Stimulated activated CD8-positive, alpha-beta memory T cell treated with anti-CD3 and anti-CD28 coated beads, Interleukin-4, amount 100 ng/mL, for 4 hours (primary cell): ENCODE measurements at places on chromosomes 3 and 15.

DNA sequence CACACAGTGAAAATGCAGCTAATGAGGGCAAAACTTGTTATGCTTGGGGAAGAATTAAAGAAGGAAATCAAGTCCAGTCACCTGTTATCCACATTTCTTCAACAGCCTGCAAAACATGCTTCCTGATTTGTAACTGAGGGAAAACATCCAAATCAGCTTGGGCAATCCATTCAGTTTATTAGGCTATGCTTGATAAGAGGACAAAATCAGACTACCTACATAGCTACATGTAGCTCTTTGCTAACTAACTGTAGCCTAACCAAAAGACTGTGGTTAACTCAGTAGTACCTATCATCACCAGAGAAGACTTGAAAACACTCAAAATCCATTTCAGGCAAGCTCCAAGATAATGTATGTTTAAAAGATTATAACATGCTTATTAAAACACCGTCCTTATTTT lies 436.4 kb downstream of the SHQ1 start:
- DNase-seq = no peak

GRCh38 chr15:39699516-39700374 lies 82.9 kb downstream of the FSIP1 start:
- DNase-seq = no peak

DNA sequence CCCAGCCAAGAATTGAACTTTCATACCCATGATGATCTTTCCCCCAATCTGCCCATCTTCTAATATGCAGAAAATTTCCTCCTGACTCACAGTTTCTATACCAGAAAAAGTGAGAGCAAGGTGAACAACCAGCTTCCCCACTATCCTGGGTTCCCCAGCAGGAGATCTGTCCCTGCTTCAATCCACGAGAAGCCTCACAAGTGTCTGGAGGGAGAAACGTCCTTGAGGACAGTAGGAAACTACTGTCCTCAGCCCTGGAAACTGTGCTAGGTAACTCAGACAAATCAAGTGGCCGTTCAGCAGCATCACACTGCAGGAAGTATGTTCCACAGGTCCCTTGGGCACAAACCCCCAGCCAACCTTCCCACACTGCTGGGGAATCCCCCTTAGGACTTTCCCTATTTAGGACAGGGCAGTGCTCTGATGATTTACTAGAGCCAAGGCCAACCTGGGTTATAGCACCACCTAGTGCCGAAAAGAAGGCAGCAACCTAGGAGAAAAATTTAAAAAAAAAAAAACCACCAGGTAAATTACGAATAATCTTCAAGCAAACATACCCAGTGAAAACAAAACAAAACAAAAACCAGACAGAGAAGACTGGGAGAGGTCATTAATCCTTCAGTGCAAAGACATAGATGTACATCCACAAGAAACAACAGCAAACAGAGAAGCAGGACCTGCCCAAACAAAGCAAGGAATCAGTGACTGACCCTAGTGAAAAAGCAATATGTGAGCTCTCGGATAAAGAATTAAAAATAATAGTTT lies 36.0 kb downstream of the MORC1 start:
- no peak for DNase-seq

DNA sequence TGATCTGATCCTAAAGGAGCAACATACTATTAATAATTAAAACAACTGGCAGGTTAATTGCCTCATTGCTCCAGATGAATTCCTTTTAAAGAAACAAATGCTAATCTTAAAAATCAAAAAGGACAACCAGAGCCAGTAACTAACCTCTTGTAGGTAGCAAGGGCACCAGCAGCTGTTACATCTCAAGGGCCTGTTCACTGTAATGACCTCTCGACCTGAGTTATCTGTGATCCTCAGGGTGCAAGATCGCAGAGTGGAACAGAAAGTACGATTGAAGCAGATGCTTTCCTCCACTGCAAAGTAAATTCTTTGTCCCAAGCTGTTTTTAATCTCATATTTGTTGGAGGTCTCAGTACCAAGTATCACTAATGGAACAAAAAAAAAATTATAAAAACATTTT lies 11.4 kb downstream of the PLSCR5 start:
- no peak for DNase-seq

- no peak for DNase-seq
Measured at GRCh38 chr3:24591661-24592555, 97.3 kb upstream of the THRB start.

DNA sequence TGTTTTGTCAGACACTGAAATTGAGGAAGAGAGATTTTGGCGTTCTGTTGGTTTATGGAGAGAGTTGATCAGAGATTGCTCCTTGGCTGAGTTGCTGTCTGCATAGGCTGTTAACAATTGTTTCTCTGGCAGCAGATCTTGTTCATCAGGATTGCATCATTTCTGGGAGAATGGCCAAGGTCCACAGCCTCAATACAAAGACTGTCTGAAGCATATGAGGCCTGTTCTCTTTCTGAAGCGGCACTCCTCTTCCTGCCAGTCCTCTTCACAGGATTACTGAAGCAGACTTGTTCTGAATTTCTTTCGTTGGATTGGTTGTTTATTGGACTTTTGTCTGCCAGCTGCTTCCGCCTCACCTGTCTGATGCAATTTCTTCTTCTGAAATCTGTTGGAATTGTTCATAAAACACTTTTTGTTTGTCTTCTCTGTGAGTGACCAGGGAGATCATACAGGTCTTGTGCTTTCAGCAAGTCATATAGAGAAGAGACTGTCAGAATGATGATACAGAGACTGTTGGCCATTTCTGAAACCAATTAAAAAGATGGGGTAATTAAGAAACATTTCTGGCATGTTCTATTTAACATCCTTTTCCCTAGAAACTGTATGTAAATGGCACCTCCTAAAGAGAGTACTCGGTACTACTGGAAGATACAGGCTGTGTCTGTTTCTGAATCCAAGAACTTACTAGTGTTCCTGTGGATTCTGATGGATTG lies 25.5 kb downstream of the SETD5 start:
- no peak for DNase-seq

GRCh38 chr15:78927077-78927790 lies 17.6 kb downstream of the CTSH start:
- no peak for DNase-seq

- no peak for DNase-seq
Measured at GRCh38 chr15:88752951-88753350, 50.3 kb upstream of the ACAN start.

DNA sequence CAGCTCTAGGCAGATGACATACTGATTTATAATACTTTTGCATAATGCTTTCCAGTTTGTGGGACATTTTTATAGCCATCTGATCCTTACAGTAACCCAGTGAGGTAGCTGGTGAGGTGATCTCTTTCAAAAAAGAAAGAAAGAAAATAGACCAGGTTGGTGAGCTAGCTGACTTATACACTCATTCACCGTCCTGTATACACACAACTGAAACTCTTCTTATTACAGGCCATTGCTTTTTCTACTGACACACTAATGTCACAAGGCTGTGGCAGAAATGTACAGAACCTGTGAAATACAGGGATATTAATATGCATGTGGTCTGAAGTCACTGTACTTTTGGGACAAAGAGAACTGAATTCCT lies 150.2 kb upstream of the BHLHE40 start:
- DNase-seq = no peak

DNA sequence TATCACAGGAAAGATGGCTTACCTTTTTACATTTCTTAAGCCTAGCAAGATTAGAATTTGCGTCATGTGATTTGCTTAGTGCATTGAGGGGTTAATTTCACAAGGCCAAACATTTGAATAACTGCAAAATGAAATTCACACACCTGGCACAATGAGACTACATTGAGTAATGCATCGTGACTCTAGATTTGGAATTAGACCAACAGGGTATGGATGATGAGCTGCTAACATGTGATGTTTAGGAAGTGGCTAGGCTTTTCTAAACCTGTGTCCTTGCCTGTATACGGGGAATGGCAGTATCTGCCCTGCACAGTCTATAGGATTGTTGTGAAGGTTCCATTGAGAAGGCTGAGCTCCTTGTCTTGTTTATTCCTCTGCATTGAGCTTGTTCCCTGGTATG lies 160.1 kb downstream of the MFSD1 start:
- DNase-seq = no peak

- DNase-seq = no peak
Measured at GRCh38 chr3:50355829-50356552, 3.3 kb downstream of the TMEM115 start.

DNA sequence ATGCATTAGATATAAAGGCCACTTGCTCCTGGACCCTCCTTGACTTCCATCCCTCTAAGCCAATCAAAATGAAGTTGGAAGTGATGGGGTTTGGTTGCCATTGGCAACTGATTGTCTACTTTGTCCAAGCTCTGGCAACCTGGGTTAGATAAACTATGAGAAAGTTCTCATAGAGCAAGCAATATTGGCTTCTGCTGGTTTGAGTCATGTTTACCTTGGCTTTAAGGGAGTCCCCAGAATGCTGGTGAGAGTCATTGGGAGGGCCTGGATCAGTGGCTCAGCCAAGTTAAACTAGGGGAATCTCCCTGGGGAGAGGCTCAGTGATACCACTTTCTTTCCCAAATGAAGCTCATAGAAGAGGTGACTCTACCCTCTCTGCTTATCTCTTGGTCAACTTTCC lies 176.3 kb upstream of the ROPN1 start:
- DNase-seq = no peak

DNA sequence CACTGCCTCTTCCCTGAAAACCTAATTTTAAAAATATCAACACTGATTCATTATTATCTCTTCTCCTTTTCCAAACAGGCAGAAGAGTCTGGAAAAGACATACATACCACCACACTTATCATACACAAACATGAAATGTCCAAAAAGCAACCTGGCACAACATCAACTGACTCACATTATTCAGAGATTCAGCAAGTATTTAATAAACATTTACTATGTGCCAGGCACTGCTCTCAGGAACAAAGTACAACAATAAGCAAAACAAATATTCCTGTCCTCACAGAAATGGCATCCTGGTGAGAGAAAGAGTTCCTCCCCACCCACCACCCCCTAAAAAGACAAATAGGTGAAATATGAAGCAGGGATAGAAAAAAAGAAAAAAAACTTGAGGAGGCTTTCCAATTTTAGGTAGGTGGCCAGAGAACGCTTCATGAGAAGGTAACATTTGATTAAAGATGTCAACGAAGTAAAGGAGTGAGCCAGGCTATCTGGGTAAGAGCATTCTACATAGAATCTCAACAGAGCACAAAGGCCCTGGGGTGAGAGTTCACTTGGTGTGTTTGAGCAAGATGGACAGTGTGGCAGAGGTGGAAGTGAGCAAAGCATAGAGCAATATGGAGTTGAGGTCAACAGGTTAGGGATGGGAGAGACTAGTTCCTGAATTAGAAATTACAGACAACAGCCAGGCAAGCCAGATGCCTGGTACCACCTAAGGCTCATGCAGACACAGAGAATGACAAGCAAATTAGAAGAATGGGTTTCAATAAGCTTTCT lies 141.7 kb downstream of the OSBPL10 start:
- DNase-seq = no peak

DNA sequence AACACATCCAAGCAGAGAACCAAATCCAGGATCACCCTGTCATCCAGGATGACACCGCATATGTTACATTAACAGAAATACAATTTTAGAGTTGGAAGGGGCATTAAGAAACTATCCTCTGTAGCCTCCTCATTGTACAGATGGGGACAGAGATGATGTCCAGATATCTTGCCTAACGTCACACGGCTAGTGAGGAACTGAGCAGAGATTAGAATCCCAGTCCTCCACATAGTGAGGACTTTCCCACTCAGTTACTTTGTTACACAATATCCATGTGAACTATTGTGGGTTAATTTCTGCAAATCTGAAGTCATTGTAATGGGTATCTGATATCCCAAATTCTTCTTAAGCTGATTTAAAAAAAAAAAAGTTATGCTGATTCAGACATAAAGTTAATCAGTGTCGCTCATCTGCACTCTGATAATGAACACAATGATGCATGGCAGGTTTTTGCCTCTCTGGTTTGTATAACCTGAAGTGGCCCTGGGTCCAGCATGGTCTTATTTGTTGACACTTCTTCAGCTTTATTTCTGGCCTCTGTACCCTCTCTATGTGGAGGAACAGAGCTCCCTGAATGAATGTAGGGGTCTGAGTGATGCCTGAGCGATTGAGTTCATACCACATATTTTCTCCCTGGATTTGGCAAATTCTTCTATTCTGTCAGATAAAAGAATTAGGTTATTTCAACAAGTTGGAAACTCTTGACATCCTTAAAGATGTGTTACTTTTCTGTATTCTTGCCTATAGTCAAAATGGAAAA lies 76.0 kb upstream of the LIMD1 start:
- no peak for DNase-seq

- DNase-seq = no peak
Measured at GRCh38 chr3:77506384-77506783, 466.5 kb downstream of the ROBO2 start.

DNA sequence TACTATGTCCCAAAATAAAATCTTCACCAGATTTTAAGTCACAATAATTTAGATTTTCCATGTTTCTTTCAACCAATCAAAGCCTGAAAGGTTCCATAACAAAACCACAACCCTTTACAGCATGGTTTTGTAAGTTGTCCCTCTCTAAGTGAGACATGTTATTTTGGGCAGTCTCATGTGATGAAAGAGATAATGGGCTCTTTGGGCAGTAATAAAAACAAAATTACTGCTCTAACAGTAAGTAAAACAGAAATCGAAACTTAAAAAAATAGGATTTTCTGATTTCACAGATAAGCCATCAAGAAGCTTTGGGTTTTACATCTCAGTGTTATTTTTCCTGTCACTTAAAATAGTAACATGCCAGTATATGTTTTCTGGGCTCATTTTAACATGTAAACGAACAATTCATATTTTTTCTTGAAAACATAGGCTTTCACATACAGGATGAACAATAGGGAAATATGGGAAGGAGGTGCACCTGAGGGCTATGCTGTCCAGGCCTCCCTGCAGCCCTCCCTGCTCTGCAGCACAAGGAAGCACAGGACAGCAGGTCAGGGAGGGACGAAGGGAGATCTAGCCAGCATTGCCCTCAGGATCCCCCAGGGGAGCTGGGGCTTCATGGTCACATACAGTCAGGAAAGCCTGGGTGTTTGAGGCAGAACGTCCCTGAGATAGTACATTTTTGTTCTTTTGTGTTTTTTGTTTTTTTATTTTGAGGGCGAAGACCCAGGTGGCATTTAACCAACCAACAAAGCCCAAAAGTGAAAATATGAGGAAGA lies 157.4 kb downstream of the SHOX2 start:
- DNase-seq = no peak

GRCh38 chr3:190261740-190262139 lies 60.5 kb downstream of the CLDN1 start:
- no peak for DNase-seq

DNA sequence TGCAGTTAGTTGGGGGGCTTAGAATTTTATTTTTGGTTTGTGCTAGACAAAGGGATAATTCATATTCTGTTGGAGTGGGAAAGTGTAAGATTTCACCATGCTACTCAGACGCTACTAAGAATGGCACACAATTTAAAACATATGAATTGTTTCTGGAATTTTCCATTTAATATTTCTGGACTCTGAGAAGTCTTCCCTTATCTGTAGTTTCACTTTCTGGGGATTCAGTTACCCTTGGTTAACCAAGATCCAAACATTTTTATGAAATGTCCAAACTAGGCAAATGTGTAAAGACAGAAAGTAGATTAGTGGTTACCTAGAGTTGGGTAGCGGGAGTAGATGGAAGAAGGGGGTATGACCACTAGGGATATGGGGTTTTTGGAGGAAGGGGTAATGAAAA lies 53.1 kb downstream of the TCF12 start:
- no peak for DNase-seq
